Endodermal cell (in vitro differentiated cells): ENCODE measurements at places on chromosomes 7 and 10. TPM values are rescaled to one million over a fixed set of nuclear protein-coding genes. Genes with fewer than 3 reads are reported as not detected.

Gene ELFN1
- total RNA-seq: 2.1 to 4.6 TPM (median 2.7 TPM) in 3 replicates

DNA sequence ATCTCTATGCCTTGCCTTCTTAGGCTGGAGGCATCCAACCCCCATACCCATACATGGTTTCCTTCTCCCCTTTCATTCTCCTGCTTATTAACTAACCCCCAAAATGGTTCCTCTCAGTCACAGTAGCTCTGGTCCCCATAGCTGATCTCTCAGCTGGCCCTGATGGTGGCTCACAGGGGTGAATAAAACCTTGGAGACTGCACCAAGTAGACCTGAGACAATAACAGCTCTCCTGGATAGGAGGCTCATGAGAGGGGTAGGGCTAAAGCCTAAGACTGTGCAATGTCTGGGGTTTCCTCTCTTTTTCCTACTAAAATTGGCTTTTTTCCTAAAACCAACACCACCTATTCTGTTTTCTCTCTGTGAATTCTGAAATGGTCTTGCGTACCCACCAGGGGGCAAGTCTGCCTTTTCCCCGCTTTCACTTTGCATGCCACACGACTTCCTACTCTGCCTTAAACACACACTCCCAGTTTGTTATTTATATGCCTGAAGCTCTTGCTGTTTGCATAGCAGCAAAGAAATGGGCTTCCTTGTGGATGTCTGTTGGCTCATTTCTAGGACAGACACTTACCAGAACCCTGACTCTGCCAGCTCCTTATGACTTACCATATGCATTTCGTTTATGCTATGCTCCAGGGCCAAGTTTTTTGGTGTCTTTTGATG is 18.4 kb upstream of the PON1 start:
- peak; percentile 72 for DNase-seq

DNA sequence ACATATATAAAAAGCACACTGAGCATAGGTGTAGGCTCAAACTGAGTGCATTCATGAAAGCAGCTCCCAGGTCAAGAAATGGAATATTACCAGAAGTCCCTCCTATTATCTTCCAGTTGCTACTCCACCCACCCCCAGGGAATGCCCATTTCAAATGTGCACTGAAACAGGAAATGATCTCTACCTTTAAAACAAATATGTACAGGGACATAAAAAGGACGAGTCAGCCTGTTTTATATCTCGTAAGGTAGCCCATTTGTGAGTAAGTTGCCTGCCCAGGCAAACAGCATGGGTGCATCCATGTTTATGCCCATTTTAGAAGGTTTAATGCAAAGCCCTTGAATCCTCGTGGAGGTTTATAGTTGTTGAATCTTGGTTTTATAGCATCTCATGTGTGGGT is 10.4 kb downstream of the FFAR4 start:
- no peak for DNase-seq

DNA sequence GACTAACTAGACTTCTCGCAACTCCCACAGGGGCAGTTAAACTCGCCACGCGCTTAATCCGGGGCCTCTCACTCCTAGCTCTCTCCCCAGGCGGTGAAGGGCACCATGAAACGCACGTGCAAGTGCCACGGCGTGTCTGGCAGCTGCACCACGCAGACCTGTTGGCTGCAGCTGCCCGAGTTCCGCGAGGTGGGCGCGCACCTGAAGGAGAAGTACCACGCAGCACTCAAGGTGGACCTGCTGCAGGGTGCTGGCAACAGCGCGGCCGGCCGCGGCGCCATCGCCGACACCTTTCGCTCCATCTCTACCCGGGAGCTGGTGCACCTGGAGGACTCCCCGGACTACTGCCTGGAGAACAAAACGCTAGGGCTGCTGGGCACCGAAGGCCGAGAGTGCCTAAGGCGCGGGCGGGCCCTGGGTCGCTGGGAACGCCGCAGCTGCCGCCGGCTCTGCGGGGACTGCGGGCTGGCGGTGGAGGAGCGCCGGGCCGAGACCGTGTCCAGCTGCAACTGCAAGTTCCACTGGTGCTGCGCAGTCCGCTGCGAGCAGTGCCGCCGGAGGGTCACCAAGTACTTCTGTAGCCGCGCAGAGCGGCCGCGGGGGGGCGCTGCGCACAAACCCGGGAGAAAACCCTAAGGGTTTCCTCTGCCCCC is 19.5 kb downstream of the WNT8B start:
- peak; percentile 90 for DNase-seq

Gene TCAF2
- total RNA-seq: 0.17 to 1.9 TPM (median 0.20 TPM) in 3 replicates

- DNase-seq: no peak
These were observed 5.2 kb upstream of the MYH16 start for GRCh38 chr7:99267481-99267840.

Gene KCNMA1
- total RNA-seq: 0.55 to 0.70 TPM (median 0.63 TPM) in 3 replicates

GRCh38 chr7:17640730-17641377 is 299.4 kb downstream of the SNX13 start:
- DNase-seq: peak; percentile 73

GRCh38 chr7:123752534-123752933 is 3.7 kb upstream of the WASL start:
- no peak for DNase-seq

- no peak for DNase-seq
These were observed 46.3 kb upstream of the EGR2 start for GRCh38 chr10:62862447-62862846.
